ENCODE measurements at places on chromosomes 16 and 17. TPM values are rescaled to one million over a fixed set of nuclear protein-coding genes. Genes with fewer than 3 reads are reported as not detected.

GRCh38 chr16:54210452-54211125 lies 76.0 kb downstream of the IRX3 start:
- no peaks in the 10 kb centered on the region for H3K27me3 ChIP-seq
- no peaks in the 10 kb centered on the region for H3K36me3 ChIP-seq
- no peak overlapping the region for H3K27ac ChIP-seq

- H3K4me1 ChIP-seq, result no peaks in the 10 kb centered on the region
- H3K4me3 ChIP-seq, result no peak overlapping the region
- DNase-seq, result no peak
- H3K36me3 ChIP-seq, result no peaks in the 10 kb centered on the region
- H3K27me3 ChIP-seq, result no peaks in the 10 kb centered on the region
- no peak overlapping the region for H3K27ac ChIP-seq
Measured at GRCh38 chr17:72400863-72401262, 280.0 kb downstream of the SOX9 start.

GRCh38 chr17:20116683-20117309 lies 107.6 kb downstream of the SPECC1 start:
- H3K36me3 ChIP-seq, result no peaks in the 10 kb centered on the region
- no peaks in the 10 kb centered on the region for H3K27me3 ChIP-seq
- H3K4me3 ChIP-seq, result no peak overlapping the region
- H3K27ac ChIP-seq, result no peak overlapping the region

DNA sequence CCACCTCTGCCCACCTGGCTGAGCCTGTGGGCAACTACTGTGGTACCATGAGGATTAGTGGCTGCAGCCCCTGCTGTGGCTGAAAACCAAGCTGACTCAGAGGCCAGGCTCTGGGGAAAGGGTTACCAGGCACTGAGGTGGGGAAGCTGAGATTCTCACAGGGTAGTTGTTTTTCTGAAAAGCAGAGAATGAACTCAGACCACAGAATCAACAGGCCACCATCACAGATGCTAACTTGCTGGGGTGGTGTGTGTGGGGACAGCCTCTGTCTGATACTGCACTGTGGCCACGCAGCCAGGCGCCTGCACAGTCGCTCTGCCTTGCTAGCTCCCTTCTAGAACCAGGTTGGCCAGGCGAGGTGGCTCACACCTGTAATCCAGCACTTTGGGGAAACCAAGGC lies 28.8 kb downstream of the NPLOC4 start:
- no peak overlapping the region for H3K4me3 ChIP-seq
- DNase-seq, result no peak
- H3K4me1 ChIP-seq, result peaks cover 4% of the 10 kb centered on the region
- H3K27ac ChIP-seq, result no peak overlapping the region

- peaks cover 3% of the 10 kb centered on the region for H3K4me1 ChIP-seq
- H3K4me3 ChIP-seq, result no peak overlapping the region
- no peaks in the 10 kb centered on the region for H3K27me3 ChIP-seq
Measured at GRCh38 chr17:21525464-21526130, 149.4 kb downstream of the KCNJ12 start.

- no peak for DNase-seq
- H3K36me3 ChIP-seq, result peaks cover 49% of the 10 kb centered on the region
- peaks cover 60% of the 10 kb centered on the region for H3K4me1 ChIP-seq
- H3K27me3 ChIP-seq, result no peaks in the 10 kb centered on the region
- no peak overlapping the region for H3K4me3 ChIP-seq
Measured at GRCh38 chr17:47705536-47706530, 11.9 kb downstream of the TBKBP1 start.

LRRC46 gene
- not detected for total RNA-seq

SPNS2 gene
- 10.0 TPM for total RNA-seq

ASPHD1 gene
- total RNA-seq, result not detected

TLCD1 gene
- 1.5 TPM for total RNA-seq

RMI2 gene
- total RNA-seq, result 1.7 TPM
